ENCODE measurements at places on chromosomes 16 and 17. TPM values are rescaled to one million over a fixed set of nuclear protein-coding genes. Genes with fewer than 3 reads are reported as not detected.

GRCh38 chr16:52621651-52622050 is 74.7 kb upstream of the TOX3 start:
- DNase-seq = no peak

TRAPPC2L gene
- 22.9 TPM for total RNA-seq

PIRT gene
- 0.42 TPM for total RNA-seq

GRCh38 chr16:74771656-74772315 is 2.8 kb downstream of the FA2H start:
- no peak for DNase-seq
